ENCODE measurements at places on chromosomes 7 and 10.

GRCh38 chr7:107711301-107711700 is 32.6 kb upstream of the CBLL1 start:
- no peak for DNase-seq

DNA sequence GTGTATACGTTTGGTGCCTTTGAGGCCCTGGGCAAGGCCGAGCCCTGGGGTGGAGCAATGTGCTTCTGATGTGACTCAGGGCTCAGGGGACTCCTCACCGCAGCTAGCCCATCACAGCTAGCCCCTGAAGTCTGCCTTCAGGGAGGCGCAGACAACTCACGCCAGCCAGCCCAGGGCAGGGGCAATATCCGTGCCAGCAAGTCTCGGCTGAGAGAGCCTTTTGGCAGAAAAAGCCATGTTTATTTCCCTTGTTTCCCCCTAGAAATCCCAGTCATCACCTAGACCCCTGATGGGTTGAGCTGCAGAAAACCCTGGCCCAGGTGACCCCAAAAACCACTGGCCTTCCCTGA is 90.4 kb downstream of the CHST15 start:
- no peak for DNase-seq

DNA sequence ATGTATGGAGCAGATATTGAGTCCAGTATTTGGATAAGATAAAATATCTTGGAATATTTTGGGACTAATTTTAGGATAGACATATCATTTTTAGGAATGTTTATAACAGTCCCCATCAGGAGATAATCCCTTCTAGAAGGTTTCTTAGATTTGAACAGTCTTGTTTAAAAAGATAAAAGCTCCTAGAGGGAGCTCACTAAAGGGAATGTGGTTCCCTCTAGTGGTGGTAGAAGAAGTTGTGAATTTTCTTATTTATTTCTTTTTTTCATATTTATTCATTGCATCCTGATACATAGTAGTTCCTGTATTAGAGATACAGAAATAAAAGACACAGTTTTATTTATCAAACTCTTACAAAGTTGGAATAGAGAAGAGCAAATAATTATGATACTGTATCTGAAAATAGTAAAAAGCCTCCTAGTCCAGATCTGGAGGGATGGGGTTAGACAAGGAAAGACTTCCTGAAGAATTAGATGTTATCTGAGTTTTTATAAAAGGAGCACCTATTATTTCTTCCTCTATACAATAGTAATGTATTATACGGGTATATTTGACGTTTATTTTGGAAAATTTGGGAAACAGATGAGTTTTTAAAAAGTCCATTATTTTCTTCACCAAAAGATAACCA is 24.5 kb upstream of the KLF14 start:
- peak; percentile 38 for DNase-seq

GRCh38 chr7:140326116-140326928 is 72.0 kb downstream of the SLC37A3 start:
- peak; percentile 67 for DNase-seq

- no peak for DNase-seq
These were observed 14.7 kb downstream of the CBLL1 start for GRCh38 chr7:107758667-107759066.

DNA sequence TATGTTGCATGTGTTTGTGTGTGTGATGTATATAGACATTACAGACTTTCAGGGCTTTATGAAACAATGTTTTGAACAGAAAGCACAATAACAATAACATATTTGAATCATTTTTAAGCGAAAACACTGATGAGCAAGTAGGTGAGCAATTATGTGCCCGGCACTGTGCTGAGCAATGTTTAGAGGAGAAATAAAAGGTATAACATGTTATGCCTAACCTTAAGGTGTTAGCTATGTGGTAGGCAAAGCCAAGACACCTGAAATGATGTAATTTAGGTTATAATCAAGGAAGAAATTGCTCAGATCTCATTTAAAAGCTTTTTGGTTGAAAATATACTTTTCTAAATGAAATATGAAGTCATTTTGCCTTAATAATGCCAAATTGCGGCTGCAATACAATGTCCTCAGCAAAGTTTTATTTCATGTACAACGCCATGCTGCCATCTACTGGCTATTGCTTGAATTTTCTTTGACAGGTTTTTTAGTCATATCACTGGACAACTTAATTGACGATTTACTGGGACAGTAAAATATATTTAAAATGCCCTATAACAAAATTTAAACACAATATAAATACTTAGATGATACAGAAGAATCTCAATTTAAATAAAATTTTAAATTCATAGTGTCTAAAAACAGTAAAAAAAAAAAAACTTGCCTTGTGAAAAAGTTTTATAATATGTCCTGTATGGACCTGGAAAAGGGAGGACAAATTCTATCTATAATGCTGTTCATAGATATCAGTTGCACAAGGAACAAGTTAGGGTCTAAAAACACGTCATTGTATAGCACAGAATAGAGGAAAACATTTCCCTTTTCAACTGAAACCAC is 131.1 kb upstream of the CDK1 start:
- peak; percentile 21 for DNase-seq

- DNase-seq, result no peak
These were observed 10.1 kb downstream of the GPR146 start for GRCh38 chr7:1054438-1054837.

DNA sequence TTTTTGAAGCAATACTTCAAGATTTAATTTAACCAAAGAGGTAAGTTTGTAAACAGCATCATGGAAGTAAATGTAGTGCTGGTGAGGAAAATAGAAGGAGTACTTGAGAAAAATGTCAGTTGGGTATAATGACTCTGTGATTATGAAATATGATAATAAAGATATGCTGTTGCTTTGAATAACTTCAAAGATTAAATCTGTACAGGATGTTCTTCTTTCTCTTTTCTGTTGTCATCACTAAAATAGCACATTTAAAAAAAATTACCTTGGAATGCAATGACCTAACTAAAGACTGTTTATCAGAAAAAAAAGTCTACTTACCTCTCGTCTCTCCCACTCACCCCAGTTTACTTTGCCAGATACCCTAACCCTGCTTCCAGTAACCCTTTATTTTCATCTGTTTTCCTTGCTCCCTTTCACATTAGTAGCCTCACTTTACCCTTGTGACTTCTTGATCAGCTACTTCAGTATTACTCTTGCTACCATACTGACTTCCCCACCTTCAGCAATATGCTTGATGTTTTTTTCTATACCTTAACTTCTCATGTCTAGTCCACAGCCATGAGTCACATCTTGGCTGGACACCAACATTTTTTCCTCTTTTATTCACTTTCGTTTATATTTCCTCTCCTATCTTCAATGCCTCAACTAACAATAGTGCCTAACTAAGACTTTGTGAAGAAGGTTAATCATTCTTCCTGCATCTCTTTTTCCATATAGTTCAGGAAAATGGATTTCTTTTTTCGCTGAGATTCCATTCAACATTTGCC is 29.7 kb upstream of the TAS2R16 start:
- DNase-seq, result no peak

GRCh38 chr10:51425431-51425830 is 274.0 kb downstream of the CSTF2T start:
- no peak for DNase-seq

- DNase-seq, result no peak
These were observed 21.9 kb downstream of the MNX1 start for GRCh38 chr7:156988343-156989185.

- DNase-seq, result no peak
These were observed 108.9 kb downstream of the C10orf105 start for GRCh38 chr10:71610651-71611050.

DNA sequence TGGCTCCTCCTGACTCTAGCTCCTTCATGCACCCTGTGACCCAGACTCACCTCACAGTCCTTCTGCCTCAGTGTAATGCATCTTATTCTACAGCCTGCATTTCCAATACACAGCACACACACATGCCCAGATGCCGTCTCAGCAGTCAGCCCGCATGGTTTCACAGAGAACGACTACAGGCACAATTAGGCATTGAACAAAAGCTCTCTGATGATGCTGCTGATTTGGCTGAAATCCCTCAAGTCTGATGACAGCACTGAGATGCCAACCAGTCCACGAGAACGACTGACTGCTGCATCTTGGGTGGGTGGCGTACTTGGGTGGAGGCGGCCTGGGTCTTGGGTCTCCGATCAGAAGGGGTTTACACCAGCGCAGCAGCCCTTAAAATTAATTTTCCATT is 200.4 kb downstream of the TAX1BP1 start:
- DNase-seq, result no peak

- DNase-seq, result peak; percentile 92
These were observed 10.7 kb downstream of the PSAP start for GRCh38 chr10:71840177-71840957.

- no peak for DNase-seq
These were observed 114.0 kb downstream of the TCF7L2 start for GRCh38 chr10:113064039-113064438.

DNA sequence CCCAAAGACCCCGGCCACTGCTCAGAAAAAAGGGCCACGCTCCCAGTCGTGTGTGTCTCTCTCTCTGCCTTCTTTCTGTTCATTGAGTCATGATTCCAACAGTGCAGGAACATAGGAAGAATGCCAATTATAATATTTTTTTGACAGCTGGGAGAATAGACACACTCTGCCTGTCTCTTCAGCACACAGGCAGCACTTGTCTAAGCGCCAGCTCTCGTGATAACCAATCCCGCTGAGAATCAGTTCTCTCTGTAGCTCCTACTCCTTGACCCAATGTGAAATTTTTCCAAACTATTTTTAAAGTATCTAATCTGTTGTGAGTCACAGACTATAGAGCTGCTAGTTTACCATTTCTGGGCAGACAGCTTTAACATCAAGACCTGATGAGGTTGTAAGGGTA is 145.7 kb upstream of the RHEB start:
- DNase-seq, result no peak

DNA sequence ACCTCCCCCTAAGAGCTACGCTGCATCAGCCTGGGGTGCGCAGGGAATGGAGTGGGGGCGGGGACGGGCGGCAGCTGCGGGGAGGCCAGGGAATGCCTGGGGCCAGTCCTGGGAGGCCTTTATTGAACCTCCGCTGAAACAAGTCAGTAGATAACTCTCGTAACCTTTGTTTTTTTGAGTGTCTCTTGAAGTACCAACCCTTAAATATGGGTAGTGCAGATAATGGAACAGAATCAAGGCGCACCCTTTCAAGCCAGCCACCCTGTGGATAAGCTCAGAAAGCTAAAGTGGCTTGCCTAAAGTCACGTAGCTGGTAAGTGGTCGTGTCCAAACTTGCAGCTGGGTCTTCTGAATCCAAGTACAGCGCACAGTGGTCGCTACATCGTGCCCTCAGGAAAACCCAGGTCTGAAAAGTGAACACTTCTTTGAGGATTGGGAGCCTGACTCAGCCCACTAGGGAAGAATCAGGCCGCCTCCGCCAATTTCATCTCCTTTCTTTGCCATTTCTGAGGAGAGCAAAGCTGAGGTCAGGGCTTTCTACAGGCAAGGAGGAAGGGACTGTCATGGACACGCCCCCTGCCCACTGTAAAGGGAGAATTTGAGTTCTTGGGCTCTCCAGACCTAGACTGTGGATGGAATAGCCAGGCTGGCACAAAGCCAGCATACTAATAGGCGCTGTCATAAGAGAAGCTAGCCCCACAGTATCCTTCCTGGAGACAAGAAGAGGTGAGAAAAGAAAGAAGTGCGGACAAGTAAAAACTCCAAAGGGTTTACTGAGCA is 3.2 kb upstream of the EGR2 start:
- DNase-seq, result no peak

DNA sequence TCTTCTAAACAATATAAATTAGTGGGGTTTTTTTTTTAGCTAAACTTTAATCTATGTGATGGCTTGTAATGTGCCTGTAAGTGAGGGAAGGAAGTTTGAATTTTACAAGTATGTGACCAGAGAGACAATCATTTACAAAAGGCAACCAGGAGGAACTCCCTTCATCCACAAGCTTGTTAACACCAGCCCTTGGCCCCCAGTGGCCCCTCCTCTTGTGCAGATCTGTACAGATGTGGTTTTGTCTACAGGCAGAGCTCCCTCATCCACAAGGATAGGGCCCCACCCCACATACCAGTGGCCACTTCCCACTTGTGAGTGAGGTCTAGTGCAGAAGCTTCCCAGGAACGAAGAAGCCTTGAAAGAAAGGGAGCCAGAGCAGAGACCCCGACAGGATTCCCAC is 234.1 kb upstream of the KMT2E start:
- DNase-seq, result no peak

- no peak for DNase-seq
These were observed 228.0 kb upstream of the MAGI2 start for GRCh38 chr7:79681454-79681853.

- DNase-seq, result no peak
These were observed 100.1 kb upstream of the GLCCI1 start for GRCh38 chr7:7868572-7868899.

DNA sequence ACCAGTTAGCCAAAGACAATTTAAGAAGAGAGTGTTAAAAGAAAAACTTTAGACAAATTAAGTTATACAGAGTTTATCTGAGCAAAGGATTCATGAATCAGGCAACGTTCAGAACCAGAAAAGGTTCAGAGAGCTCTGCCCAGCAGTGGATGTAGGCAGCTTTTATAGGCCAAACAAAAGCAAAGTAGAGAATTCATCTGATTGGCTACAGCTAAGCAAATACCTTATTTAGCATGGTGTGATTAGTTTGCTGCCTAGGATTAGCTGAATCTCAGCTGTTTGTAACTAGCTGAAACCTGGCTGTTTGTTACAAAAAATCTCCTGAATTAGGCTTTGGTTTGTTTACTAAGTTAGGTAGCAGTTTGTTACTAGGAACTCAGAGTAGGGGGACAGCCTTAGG is 66.0 kb downstream of the SLC25A40 start:
- no peak for DNase-seq

DNA sequence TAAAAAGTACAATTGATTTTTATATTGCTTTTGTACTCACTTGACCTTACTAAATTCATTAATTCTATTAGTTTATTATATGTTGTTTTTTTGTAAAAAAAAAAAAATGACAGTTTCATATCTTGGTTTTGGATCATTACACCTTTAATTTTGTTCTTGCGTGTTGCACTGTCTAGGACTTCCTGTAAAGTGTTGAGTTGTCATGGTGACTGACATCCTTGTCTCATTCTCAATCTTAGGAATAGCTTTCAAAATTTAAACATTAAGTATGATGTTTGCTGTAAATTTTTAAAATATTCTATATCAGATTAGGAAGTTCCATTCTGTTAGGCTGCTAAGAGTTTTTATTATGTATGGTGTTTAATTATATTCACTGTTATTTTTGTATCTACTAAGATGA is 139.1 kb downstream of the ARHGAP12 start:
- DNase-seq, result no peak
